T-helper 17 cell (primary cell): ENCODE measurements at places on chromosomes 5 and 9.

DNA sequence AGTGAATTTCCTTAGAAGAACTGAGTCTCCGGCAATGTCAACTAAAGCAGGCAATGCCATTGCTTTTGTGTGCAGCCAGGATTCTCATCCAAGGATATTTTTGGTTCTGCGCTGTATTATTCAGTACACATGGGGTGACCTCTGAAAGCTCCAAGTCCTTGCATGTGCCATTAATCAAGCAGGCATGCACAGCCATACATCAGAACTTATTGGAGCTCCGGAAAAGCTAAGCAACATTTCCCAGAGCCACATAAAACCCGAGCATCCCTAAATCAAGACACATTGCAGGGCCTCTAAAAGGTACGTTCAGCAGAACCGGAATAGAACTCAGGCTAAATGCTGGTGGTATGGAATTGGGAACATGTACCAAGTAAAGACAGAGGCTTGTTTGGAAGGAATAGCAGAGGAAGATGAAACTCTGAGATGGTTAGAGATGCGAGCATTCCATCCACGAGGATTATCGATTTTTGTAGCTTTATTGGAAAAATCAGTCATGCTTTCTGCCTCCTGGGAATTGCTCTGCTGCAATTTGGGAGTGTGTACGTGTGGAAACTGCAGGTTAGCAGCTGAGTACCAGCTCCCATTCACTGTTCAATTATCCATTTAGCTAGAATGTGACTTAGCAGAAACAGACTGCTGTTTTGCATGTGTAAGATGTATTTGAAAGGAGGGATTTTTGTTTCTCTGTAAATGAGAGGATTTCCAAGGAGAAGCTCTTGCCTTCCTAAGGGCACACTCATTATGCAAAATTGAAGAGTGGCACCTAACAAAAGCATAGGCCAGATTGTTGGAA, 143.7 kb upstream of the WWC1 start:
- DNase-seq: no peak

DNA sequence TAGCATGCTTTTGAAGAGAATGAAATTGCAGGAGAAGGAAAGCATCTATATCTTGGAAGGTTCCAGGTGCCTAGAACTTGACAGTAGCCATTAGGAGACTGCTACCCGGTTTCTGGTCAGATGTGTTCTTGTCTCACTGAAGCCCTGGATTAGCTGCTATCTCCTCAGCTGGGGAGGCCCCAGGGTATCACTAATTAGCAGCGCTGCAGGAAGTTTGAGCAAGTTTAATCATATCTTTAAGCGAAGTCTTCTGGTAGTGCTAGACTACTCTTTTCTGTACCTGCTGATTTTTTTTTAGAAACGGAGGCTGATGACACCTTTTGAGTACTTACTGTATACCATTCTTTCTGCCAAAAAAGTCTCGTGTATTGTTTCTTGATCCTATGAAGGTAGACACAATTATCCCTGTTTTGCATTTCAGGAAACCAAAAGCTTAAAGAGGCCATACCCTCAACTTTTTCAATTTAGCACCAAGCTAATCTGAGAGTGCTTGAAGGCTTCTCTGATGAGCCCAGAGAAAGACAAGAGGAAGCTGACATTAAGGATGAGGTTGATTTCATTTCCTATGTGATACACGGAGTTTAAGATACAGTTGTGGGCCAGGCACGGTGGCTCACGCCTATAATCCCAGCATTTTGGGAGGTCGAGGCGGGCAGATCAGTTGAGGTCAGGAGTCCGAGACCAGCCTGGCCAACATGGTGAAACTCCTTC, 201.3 kb downstream of the ARHGAP26 start:
- DNase-seq: no peak

DNA sequence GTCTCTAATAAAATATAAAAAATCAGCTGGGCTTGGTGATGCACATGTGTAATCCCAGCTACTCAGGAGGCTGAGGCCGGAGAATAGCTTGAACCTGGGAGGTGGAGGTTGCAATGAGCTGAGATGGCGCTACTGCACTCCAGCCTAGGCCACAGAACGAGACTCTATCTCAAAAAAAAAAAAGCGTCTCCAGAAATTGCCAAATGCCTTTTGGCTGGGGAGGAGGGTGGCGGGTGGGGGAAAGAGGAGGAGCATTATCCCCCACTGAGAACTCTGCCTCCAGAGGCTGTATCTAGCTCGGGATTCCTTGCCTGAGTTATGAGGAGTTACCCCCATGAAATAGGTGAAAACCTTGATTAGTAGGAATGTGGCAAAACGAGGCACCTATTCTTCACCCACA, 4.8 kb downstream of the ROPN1L start:
- no peak for DNase-seq

DNA sequence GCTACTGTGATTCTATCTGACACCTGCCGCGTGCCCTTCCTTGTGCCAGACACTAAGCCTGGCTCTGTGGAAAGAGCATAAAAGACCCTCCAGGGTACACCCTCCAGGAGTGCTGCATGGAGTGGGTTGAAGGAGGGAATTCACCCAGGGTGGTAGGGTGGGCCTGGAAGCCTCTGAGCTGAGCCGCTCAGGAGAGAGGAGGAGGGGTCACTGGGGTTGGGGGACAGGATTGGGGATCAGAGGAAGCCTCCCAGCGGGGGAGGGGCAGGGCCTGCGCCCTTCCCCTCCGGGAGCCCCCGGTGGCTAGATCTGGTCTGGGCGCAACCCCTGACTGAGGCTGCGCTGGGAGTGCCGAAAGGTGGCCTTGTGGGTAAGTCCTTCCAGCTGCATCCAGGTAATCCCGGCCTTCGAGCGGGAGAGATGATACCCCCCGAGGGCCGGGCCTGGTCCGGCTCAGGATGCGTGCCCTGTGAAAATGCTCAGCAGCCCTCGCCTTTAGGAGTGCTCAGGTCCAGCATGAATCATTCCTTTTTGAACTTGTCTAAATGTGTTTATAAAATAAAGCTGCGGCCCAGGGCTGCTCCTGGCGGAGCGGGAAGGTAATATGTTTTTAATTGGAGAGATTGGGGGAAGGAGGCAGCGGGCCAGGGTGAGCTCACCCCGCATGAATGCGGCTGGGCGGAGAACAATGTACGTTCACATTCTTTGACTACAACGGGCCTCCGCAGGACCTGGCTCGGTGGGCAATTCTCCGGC, 118.1 kb upstream of the SMIM23 start:
- no peak for DNase-seq

GRCh38 chr5:39760385-39761198, 335.8 kb upstream of the DAB2 start:
- DNase-seq: no peak

- DNase-seq: no peak
Measured at GRCh38 chr9:101162231-101162630, 133.7 kb downstream of the PLPPR1 start.
